Upper lobe of left lung (tissue), 6 donors: ENCODE measurements at places on chromosomes 12 and 14. TPM values are rescaled to one million over a fixed set of nuclear protein-coding genes. Genes with fewer than 3 reads are reported as not detected.

Gene TMPRSS12
- not detected for total RNA-seq

DNA sequence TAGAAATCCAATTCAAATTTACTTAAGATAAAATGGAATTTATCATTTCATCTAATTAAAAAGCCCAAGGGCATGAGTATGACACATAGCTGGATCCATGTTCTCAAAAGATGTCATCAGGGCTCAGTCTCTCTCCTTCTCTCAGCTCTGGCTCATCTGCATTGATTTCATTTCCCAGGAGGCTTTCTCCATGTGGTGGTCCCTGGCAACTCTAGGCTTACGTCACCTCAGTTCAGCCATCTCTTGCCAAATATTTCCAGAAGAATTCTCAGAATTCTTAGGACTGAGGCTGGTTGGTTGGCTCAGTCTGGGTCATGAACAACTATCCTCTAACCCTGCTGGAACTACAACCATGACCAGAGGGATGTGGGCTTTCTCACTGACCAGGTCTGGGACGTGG is 65.3 kb downstream of the FOS start:
- no peaks in the 10 kb centered on the region for H3K27me3 ChIP-seq
- peaks cover 31% of the 10 kb centered on the region for H3K4me1 ChIP-seq
- no peak overlapping the region for H3K4me3 ChIP-seq
- DNase-seq, result no peak

GRCh38 chr12:111434049-111434448 is 28.3 kb downstream of the SH2B3 start:
- no peak overlapping the region for H3K4me3 ChIP-seq
- no peak for DNase-seq

DNA sequence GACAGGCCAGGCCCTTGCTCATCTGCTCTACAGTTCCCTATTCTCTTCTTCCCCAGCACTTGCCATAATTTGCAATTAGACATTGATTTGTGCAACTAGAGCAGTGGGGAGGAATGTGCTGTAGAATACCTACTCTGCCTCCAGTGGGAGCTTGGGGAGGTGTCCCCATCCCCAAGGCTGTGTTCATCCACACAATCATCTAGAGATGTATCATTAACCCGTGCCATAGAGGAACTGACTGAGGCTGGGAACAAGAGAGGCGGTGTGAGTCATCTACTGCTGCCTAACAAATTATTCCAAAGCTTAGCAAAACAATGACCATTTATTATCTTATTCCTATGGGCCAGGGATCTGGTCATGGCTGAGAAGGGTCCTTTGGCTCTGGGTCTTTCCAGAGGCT is 5.1 kb upstream of the OTUB2 start:
- DNase-seq, result no peak
- H3K36me3 ChIP-seq, result no peaks in the 10 kb centered on the region
- no peak overlapping the region for H3K27ac ChIP-seq
- no peaks in the 10 kb centered on the region for H3K27me3 ChIP-seq
- H3K4me1 ChIP-seq, result peaks cover 4% of the 10 kb centered on the region
- no peak overlapping the region for H3K4me3 ChIP-seq
